ENCODE measurements at places on chromosomes 16 and 17. TPM values are rescaled to one million over a fixed set of nuclear protein-coding genes. Genes with fewer than 3 reads are reported as not detected.

DNA sequence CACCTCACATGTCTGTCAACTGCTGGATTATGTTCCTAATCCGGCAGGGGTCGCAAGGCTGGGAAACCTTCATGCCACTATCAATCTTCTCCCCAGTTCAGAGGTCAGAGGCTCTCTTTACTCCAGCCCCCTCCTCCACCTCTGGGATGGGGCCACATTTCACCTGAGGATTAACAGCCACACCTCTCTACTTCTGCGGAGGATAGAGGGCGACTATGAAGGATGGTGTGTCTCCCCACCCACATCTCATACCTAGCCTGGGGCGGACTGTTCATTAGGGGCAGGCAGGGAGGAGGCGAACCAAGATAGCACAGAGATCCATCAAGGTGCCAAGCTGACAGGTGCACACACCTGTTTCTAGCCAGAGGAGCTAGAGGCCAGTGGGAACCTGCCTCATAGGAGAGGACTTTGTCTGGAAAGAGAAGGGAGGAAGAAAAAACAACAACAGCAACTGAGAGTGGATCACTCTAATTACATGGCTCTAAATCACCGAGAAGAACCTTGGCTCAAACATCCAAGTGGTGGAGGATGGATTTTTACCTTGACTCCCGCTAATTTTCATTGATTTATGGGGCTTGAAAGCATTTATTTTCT is 41.9 kb upstream of the SKAP1 start:
- DNase-seq: no peak

GRCh38 chr16:2963723-2964474 is at the start of gene KREMEN2:
TSS of gene KREMEN2 (plus strand) at chr16:2964275. CDS start at chr16:2964521, 246 bp downstream.
- no peak for DNase-seq

GRCh38 chr16:11992586-11993524 is 16.3 kb downstream of the SNX29 start:
- DNase-seq: no peak

The ITGA2B gene
- total RNA-seq: 0.78 TPM

DNA sequence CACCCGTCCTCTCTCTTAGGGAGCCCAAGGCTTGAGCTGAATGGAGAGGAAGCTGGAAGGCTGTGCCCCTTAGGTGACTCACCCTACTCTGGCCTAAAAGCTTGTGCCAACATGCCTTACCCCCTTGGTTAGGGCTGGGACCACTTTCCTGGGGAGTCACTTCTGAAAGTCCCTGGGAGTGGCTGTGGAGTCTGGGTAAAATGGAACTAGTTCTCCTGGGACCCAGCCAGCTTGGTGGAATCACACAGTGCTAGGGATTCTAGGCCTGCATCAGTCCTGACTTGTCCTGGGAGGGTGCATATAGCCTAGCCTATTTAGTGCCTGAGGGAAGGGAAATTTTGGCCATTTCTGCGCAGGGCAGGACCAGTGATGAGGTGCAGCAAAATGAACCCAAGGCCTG is 10.5 kb downstream of the MMP28 start:
- no peak for DNase-seq

- no peak for DNase-seq
Observed at GRCh38 chr17:55402374-55402773, 19.3 kb downstream of the MMD start.

DNA sequence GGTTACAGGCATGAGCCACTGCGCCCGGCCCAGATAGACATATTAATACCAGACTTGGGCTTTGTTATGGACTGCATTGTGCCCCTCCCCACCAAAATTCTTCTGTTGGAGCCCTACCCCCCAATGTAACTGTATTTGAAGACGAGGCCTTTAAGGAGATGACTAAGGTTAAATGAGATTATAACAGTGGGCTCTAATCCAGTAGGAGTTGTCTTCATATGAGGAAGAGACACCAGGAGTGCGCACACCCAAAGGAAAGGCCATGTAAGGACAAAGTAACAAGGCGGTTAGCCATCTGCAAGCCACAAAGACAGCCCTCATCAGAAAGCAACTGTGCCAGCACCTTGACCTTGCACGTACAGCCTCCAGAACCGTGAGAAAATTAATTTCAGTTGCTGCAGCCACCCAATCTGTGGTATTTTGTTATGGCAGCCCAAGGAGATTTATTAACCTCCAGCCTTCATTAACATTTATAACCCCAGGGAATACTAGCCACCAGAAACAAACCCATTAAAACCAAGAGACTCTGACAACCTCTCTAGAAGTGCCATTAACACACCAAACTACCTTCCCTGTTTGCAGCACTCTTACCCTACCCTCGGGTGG is 107.6 kb downstream of the TTC19 start:
- DNase-seq: no peak

The HAP1 gene
- 0.16 TPM for total RNA-seq

GRCh38 chr16:55575496-55575895 is 9.0 kb downstream of the CAPNS2 start:
- no peak for DNase-seq

The NOG gene
- 3.7 TPM for total RNA-seq

The CCL7 gene
- total RNA-seq: not detected

The ESRP2 gene
- not detected for total RNA-seq

DNA sequence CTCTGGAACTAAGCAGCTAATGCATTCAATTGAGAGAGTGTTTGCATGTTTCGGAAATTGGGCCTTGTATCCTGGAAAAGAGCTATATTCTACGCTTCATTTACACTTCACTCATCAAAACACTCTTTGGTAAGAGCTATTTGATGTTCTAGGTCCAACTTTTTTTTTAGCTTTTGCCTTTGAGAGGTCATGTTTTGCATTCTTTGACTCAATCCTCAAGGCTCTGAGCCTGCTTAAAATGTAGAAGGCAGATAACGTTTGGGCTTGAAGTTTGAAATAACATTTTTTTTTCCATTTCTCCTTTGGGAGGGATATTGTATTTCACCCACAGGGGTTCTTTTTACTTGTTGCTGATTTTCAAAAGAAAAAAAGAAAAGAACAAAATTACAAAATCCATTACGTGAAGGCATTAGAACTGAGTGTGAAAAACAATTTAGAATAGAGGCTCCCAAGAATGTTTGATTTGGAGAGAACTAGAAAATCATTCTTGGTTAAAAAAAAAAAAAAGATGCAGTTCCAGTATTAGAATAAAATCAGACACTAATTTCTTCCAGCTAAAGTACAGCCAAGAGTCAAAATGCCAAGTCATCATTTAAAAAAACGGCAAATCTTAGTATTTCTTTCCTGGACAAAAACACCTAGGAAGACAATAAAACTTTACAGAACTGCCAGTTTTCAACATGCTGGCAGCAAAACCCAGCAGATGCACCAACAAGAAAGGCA is 268.5 kb downstream of the GRIN2A start:
- no peak for DNase-seq

The SLC2A4 gene
- total RNA-seq: 0.16 TPM

The SDR42E1 gene
- total RNA-seq: not detected

The UBE2I gene
- total RNA-seq: 42.7 TPM

The LGALS9B gene
- not detected for total RNA-seq

DNA sequence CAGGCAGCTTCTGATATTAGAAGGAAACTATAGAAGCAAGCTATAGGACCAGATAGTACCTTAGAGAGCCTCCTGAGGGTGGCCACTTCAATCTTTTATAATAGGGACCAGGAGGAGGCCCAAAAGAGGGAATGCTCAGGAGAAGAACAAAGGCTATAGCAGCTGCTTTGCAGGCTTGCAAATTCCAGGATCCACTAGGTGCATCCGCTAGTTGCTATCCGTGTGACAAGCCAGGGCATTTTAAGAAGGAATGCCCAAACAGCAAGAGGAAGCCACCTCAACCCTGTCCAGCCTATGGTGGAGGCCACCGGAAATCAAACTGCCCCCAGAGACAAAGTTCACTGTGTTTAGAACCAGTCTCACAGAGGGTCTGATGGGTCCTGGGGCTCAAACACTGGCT is 192.6 kb upstream of the KIF2B start:
- DNase-seq: no peak

Measured in occipital lobe (tissue), 3 donors.